ENCODE measurements at places on chromosomes 1 and 21.

GRCh38 chr1:48841966-48842365, 65.3 kb upstream of the BEND5 start:
- DNase-seq: no peak

- no peak for DNase-seq
Measured at GRCh38 chr1:203206129-203206687, 19.7 kb upstream of the CHI3L1 start.

DNA sequence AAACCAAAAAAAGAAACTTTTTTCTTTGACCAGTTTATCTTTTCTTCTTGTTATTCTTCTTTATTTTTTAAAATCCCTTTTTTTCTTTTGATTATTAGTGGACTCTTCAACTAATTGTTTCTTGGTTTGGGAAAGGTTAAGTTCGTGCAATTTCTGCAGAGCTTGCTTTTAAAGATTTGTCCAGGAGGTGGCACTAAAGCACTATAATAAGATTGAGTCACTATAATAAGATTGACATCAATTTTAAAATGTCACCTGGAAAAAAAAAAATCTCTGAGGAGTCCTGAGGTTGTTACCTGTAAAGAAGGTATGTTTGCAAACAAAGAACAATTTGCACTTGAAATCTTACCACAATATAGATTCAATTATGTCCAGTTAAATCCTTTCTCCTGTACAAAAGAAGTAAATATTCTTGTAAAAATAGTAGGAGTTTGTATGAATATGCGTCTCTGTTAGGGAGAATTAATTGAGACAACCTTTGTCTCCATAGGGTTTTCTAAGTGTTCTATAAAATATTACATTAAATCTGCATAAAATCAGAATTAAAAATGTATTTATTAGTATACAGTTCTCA, 166.7 kb downstream of the ADGRL4 start:
- DNase-seq: no peak

DNA sequence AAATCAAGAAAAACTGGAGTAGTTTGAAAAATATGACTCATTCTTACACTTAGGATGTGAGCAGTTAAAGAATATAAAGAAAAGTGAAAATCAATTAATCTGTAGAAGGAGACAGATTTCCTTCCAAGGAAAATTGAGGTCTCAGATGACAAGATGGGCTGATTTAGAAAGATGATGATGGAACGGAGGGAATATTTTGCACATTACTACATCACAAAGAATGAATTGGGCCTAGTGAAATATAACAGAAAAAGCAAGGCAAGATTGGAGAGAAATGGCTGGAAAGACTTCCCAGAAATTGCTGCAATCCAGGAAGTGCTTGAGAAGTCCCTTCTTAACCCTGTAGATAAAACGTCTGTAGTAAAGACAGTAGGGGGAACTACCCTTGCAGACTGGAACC, 169.1 kb upstream of the SYT6 start:
- DNase-seq: no peak

- no peak for DNase-seq
Measured at GRCh38 chr1:39787468-39787867, 1.2 kb downstream of the BMP8B start.
